Thoracic aorta (tissue), 2 donors: ENCODE measurements at places on chromosomes 12 and 14.

DNA sequence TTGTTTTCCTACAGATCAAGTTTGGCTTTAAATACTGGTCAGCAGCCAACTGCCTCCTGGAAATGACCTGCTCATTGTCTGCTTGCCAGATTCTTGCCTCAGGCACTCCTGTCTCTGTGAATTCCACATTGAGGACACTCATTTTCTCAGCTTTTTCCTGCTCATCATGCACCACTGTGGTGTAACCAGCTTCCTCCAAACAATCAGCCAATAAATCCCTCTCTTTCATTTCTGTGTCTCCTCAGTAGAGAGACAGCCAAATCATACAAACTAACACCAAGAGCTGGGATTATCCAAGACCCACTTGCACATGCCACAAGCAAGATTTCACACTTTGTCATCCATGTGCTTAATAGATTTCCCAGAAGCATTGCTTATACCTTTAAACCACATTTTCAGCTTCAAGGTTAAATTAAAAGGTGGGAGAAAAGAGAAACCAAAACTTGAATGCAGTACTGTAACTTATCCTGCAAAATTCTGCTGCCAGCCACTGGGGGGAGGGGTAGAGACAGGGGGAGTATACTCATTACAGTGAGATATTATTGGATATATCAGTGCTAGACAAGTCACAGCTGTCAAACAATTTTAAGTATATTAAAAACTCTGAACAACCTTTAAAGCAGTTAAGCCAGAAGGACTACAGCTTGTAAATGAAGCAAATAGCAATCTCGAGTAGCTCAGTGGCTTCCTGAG, 105.0 kb downstream of the PPP2R5E start:
- peak overlapping the region; percentile 46 for H3K4me3 ChIP-seq
- DNase-seq, result peak; percentile 9
- peaks cover 54% of the 10 kb centered on the region for H3K4me1 ChIP-seq
- peak overlapping the region; percentile 62 for H3K27ac ChIP-seq
- H3K36me3 ChIP-seq, result no peaks in the 10 kb centered on the region
- H3K27me3 ChIP-seq, result no peaks in the 10 kb centered on the region

DNA sequence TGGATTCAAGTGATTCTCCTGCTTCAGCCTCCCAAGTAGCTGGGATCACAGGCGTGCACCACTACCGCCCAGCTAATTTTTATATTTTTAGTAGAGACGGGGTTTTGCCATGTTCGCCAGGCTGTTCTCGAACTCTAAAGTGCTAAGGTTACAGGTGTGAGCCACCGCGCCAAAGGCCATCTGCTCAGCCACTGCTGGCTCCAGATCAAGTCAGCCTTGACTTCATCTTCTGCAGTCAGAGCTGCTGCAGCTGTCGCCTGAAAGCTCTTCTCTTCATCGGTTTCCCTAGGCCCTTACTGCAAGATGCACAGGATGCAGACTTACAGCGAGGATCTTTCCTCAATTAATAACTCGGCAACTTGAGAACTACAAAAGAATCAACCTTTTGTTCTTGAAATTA, 66.8 kb downstream of the CLIP1 start:
- peaks cover 50% of the 10 kb centered on the region for H3K36me3 ChIP-seq
- H3K27ac ChIP-seq, result no peak overlapping the region
- H3K4me1 ChIP-seq, result no peaks in the 10 kb centered on the region
- H3K4me3 ChIP-seq, result no peak overlapping the region

DNA sequence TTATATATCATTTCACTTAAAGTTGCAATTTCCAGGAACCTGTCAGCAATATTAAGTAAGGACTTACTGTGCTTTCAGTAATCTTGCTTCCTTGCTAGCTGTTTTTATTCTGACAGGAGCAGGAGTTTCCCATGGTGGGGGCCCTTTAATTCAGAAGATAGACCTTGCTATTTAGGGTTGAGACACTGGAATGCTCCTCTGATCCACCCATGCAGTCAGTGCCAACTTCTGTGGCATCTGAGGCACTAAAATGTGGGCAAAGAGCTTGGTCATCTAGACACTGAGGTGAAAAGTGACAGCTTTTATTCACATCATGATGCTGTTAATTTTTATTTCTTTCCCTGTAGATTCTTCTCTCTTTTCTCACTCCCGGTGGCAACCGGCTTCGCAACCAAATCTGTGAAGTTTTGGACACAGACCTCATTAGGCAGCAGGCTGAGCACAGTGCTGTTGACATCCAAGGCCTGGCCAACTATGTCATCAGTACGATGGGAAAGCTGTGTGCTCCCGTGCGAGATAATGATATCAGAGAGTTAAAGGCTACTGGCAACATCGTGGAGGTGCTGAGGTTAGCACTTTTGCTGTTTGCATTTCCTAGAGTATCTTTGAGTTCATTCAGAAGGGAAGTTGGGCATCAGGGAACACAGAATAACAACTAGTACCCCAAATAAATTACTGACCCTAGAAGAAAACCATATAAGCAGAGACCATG, 18.8 kb downstream of the TCP11L2 start:
- no peak for DNase-seq
- H3K4me3 ChIP-seq, result no peak overlapping the region
- no peak overlapping the region for H3K27ac ChIP-seq
- peaks cover 47% of the 10 kb centered on the region for H3K36me3 ChIP-seq
- H3K4me1 ChIP-seq, result no peaks in the 10 kb centered on the region

DNA sequence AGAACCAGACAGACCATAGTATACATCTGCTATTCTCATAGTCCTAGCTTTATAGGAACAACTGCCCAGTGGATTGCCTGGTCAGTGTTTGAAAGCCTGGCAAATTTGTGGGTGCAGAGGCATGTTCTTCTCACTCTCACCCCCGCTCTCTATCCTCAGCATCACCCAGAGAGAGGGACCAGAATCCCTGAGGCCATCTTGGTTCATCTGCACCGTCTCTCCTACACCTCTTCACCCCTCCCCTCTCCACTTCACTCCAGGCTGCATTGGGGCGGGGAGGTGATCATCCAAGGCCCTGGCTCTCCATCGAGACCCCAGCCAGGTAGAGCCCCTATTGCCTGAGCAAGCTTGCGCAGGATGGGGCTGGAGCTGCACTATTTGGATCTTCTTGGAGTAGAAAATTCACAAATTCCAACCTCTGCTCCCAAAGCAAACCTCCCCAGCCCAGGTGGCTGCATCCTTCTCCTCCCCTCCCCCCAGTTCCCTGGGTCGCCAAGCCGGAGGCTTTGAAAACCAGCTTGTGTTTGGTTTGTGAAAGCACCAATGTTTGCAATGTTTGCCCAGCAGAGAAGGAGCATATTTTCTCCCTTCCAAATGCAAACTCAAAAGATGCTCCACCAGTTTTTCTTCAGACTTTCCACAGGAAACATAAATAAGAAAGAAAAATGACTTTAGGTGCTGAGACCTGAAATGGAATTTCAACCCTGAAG, 18.6 kb upstream of the COL2A1 start:
- no peaks in the 10 kb centered on the region for H3K4me1 ChIP-seq
- H3K27ac ChIP-seq, result no peak overlapping the region
- no peak overlapping the region for H3K4me3 ChIP-seq
- DNase-seq, result no peak
- no peaks in the 10 kb centered on the region for H3K36me3 ChIP-seq
- no peaks in the 10 kb centered on the region for H3K27me3 ChIP-seq

- no peaks in the 10 kb centered on the region for H3K4me1 ChIP-seq
- no peaks in the 10 kb centered on the region for H3K27me3 ChIP-seq
- DNase-seq, result no peak
- no peak overlapping the region for H3K4me3 ChIP-seq
- no peaks in the 10 kb centered on the region for H3K36me3 ChIP-seq
Measured at GRCh38 chr12:75766263-75767160, 255.1 kb upstream of the KRR1 start.

DNA sequence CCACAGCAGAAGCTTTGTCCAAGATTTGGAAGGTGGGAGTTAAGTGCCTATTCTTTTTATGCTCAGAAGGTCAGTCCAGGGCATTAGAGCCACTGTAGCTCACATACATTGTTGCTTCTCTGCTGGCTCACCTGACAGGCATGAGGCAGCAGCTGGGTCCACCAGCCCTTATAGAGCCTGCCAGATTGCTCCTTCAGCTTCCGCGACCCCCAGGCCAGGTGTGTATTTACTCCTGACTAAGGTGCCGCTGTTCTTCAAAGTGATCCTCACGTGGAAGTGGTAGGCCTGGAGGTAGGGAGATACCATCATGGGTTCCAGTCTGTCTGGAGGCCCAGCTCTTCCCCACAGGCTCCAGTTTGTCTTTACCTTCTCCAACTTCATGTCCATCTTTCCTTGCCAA, 17.5 kb upstream of the CPM start:
- DNase-seq, result no peak
- no peak overlapping the region for H3K27ac ChIP-seq
- H3K27me3 ChIP-seq, result no peaks in the 10 kb centered on the region

- H3K4me1 ChIP-seq, result peaks cover 8% of the 10 kb centered on the region
- H3K4me3 ChIP-seq, result no peak overlapping the region
- DNase-seq, result no peak
- no peaks in the 10 kb centered on the region for H3K36me3 ChIP-seq
- H3K27ac ChIP-seq, result no peak overlapping the region
Measured at GRCh38 chr12:66160704-66161103, 9.1 kb downstream of the TMBIM4 start.

GRCh38 chr12:96236221-96236822, 42.1 kb downstream of the ELK3 start:
- no peaks in the 10 kb centered on the region for H3K36me3 ChIP-seq
- peak overlapping the region; percentile 30 for H3K4me3 ChIP-seq
- no peaks in the 10 kb centered on the region for H3K27me3 ChIP-seq
- no peak for DNase-seq
- peak overlapping the region; percentile 26 for H3K27ac ChIP-seq
